ENCODE measurements at places on chromosomes 1 and 21.

- no peak for DNase-seq
These were observed 53.6 kb downstream of the CHODL start for GRCh38 chr21:18298228-18298627.

DNA sequence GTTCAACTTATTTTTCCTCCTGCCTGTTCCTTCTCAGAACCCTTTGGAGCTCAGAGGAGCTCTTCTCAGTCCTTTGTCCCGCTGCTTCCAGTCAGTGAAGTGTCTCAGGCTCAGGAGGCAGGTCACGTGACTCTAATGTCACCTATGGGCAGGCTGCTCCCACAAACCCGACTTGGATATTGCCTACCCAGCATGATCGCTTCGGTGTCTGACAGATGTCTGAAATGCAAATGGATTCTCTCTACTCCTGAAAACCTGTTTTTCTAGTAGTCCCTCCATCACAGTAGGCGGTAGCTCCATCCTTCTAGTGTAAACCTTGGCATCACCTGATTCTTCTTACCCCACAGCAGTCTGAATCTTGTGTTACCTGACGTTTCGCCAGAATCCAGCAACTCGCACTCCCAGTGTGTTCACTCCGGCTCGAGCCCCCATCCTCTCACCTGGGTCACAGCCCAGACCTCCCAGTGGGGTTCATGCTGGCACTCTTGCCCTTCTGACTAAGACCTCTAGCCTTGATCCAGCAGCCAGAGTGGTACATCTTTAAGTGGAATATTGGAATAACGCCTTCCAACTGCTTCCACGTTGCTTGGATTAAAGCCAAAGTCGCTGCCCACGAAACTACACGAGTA is 5.4 kb downstream of the PADI6 start:
- DNase-seq: no peak

DNA sequence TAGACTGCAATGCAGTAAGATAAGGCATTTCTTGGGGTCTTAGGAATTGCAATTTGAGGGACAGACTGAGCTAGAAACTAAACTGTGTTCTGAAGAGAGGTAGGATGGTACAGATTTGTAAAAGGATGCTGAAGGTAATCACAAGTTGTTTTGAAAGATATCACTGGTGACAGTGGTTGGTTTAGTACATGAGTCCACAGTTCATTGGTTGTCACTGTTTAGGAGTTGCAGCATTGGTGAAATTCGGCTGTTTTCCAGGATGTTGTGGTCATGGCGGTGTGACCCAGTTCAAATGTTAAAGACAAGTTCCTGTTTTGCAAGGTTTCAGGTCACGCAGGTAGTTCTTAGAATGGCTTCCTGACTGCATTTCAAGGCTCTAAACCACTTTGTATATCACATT is 292.8 kb upstream of the B3GALT2 start:
- DNase-seq: peak; percentile 79

GRCh38 chr21:44337941-44338895 is 972 bp downstream of the CFAP410 start:
- DNase-seq: peak; percentile 51

GRCh38 chr1:113615425-113615824 is 143.9 kb downstream of the PHTF1 start:
- DNase-seq: no peak

DNA sequence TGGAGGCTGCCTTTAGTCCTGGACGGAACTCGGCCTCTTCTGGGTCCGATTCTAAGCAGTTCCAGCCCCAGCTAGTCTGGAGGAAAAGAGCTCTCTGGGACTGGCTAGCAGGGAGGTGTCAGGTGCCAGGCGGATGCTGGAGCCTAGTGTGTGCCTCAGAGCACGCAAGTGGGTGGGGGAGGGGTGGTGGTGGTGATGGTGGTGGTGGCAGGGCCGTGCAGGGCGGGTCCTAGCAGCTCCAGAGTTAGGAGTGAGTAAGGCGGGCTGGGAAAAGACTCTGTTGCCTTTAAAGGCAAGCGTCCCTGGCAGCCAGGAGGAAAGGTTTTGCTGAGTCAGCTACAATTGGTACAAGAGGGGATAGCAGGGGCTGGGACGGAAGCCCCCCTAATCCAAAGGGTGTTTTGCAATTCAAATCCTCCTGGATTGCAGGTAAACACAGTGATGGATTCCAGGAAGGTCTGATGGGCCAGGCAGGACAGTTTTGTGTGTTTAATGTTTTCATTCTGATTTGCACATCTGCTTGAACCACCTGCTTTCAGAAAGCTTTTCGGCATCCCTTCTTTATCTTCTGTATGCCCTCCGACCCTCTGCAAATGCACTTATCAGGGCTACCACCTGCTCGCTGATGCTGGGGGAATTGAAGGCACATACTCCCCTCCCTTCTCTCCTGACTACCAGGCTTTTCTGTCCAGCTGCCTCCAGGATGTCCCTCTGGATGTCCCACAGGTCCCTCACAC is 4.1 kb upstream of the SLC2A1 start:
- DNase-seq: no peak

DNA sequence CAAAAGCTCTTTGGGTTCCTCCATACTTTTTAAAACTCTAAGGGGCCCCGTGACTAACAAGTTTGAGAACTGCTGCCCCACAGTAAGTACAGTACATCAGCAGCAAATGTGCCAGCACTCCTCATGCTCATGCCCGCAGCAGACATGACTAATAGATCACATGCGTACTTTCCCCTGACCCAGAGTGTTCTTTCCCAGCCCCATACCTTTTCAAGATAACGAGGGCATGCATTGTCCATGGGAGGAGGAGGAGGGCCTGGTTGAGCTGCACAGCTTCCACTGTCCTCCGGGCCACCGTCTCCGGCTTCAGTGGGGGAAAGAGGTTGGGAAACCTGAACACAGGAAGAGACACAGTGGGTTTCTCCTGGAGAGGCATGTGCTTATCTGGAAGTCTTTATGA is 45.5 kb downstream of the DHRS3 start:
- no peak for DNase-seq

DNA sequence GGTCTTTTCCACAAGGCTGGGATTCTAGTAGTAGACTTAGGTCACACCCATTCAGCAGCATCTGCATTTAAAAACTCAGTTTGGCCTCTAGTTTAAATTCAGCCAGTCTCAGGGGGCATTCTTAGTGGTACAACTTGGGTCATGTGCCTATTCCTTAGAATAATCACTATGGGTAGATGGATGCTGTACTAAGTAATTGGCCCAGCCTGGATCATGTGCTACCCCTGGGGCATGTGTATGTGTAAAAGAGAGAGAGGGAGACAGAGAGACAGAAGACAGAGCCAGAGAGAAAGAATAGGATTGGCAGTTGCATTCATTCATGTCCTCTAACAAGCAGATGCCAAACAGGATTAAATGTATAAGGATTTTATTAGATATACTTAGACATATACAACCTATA is 13.6 kb upstream of the SYT14 start:
- DNase-seq: no peak

DNA sequence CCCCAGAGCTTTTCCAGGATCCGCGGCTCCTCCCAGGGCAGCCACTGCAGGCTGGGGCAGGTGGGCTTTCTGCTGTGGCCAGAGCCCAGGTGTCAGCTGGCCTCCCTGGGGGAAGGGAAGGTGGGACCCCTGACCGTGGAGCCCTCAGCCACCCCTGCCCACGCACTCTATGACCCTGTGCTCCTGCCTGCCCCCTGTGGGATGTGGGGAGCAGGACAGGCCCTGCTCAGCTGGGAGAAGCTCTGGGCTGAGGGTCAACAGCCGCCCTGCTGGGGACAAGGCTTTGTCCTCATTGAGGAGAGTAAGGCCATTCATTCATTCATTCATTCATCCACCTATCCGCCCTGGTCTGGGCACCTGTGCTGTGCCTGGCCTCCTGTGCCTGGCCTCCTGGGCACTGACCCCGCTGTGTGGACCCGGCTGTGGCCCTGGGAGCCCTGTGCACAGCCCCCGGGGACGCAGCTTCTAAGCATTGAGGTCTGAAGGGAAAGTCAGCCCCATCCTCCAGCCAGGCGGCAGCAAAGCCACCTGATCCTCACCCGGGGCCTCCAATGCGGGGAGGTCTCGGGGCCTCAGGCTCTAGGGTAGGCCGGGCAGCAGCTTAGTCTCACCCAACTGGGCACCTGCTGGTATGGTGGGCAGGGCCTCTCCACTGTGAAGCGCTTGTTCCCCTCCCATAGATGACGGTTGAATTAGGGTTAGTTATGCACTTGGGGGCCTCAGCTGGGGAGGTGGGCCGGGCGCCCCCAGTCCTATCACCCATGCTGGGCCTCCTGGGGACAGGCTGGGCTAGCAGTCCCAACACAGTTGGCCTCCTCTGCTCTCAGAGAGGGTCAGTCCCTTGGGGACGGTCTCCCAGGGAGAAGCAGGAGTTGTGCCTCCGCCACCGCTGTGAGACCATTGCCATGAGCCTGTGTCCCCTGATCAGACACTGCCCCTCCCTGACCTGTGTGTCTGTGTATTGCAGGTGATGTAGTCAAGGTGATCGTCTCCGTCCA is 6.0 kb downstream of the TNFRSF14 start:
- peak; percentile 44 for DNase-seq

- DNase-seq: no peak
These were observed 25.6 kb upstream of the ENO1 start for GRCh38 chr1:8903908-8904650.

DNA sequence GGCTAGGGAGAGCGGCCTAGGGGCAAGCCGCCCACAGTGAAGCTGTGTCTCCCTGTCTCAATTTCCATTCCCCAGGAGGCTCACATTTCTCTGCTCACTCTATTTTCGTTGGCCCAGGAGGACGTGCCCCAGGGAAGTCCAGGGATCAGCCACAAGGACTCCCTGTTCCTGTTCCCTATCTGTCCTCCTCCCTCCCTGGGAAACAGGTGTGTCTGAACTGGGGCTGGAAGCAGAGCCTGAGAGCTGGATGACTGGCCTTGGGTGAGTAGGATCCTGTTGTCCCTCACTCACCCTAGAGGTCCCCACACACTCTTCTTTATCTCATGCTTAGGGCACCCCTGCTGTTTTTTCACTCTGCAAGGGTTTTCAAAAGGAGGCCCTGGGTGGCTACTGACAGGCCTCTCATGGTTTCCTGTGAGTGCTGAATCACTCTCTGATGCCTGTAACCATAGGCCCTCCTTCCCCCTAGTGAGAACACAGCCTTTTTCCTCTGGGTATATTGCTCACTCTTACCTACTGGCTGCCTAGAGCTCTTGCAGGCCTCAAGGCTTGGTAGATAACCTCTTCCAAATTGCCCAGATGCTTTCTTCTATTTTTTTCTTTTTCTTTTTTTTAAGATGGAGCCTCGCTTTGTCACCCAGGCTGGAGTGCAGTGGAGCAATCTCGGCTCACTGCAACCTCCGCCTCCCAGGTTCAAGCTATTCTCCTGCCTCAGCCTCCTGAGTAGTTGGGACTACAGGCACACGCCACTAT is 3.3 kb upstream of the UTP11 start:
- peak; percentile 56 for DNase-seq

DNA sequence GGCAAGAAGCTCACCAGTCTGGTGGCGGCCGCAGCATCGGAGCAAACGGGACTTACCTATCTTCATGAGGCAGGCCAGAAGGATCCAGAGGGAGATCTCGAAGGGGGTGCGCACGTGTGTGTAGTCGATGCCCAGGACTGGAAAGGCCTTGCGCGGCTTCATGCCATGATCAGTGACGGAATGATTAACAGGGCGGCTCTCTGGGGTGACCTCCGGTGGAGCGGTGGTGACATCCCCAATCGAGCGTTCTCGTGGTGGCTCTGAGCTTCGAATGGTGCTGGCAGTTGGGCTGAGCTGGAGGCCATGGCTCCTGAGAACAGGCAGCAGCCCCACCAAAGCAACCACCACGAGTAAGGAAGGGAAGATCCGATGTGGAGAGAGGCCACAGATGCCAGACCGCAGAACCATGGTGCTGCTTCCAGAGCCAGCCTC is 982 bp downstream of the SLC9A1 start:
- DNase-seq: no peak

GRCh38 chr1:62131093-62131725 is 63.4 kb upstream of the L1TD1 start:
- DNase-seq: peak; percentile 29

GRCh38 chr1:93977598-93977945 is 68.3 kb upstream of the GCLM start:
- DNase-seq: no peak

- DNase-seq: no peak
These were observed 9.2 kb upstream of the OR2B11 start for GRCh38 chr1:247467129-247467528.

DNA sequence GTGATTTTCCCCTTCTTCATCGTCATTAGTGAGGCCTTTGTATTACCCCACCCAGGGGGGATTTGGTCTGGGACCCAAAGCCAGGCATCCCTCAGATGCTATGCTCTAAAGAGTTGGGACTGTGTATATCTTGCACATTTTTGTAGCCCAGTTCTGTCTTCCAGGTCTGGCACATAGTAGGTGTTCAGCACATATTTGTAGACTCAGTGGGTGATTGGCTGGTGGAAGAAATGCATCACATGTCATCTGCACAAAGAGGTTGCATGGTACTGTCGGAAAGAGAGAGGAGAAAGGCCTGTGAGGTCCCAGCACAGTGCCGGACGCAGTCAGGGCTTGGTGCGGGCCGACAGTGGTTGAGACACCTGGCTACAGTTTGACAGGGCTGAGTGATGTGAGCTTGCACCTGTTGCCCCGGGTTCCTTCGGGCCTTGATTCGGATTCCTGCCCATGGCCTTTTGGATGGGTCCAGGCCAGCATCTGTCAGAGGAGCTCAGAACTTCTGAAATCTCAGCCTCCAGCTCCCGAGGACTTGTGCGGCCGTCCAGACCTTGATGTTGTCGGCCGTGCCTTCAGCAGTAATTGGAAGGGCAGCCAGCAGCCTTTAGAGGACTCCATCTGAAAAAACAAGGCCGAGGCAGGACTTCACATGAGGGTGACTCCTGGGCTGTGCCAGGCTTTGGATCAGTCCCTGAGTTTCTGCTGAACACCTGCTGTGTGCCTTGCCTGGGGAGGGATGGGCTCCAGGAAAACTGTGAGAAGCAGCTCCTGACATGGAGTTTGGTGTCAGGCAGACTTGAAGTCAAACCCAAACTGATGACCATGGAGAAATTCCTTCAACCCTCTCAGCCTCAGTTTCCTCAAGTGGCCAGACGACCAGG is 40.9 kb upstream of the PADI1 start:
- no peak for DNase-seq

GRCh38 chr1:166844791-166845190 is 5.5 kb downstream of the POGK start:
- no peak for DNase-seq

- no peak for DNase-seq
These were observed 20.1 kb downstream of the IFNLR1 start for GRCh38 chr1:24167008-24167407.

DNA sequence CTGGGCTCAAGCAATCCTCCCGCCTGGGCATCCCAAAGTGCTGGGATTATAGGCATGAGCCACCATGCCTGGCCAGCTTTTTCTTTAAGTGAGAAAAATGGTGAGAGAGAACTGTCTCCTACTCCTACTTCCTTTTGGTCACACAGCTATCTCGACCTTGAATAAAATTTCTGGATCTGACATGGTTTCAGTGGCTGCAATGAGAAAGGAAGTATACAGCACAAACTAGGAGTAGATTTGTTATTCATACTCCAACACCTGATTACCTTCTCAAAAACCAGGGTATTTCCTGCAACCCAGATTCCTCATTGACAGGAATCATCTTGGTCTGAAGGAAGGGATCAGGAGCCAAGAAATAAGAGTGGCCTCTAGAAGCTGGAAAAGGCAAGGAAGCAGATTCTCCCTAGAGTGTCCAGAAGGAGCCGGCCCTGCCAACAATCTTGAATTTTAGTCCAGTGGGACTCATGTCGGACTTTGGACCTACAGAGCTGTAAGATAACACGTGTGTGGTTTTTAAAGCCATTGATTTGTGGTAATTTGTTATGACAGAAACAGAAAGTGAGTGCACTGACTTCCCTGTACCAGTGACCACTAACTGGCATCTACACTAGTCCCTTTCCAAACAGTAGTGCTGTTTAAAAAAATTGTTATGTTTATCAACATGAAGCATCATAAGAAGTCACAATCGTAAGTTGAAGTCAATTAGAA is 516.6 kb downstream of the SMYD3 start:
- DNase-seq: no peak

GRCh38 chr1:244615301-244615700 is 37.6 kb upstream of the DESI2 start:
- no peak for DNase-seq

Measured in CD4-positive, alpha-beta T cell treated with Interleukin-17A for 4 hours (primary cell).